ENCODE measurements at places on chromosomes 16 and 17.

DNA sequence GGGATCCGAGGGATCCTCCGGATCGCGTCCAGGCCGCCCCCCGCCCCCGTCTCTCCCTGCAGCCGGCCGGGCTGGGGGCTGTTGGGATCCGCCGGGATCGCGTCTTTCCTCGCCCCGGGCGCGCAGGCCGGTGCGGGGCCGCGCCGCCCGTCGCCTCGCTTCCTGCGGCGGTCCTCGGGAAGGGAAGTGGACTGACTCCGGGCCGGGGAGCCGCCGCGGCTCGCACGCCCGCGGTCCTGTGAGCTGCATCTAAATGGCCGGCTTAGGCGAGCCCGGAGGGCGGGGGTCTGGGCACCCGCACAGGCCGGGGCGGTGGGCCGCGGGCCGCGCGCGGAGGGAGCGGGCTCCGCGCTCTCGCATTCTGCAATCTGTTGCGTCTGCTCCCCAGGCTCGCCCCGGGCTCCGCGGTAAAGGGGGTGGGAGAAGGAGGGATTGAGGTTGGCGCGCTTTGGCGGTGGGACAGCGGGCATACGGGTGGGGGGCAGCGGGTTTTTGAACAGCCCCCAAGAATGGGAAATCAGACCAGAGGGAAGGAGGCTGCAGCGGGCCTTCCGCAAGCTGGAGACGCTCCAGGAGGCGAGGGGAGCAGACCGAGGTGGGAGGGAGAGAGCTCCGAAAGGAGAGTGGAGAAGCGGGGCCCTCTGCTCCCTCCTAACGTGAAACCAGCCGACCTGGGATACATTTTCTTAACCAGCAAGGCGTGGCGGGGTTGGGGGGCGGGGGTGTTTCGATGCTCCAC lies 2.2 kb downstream of the TMEM132E start:
- DNase-seq: no peak

GRCh38 chr16:56995136-56995805 lies 5.9 kb downstream of the NLRC5 start:
- no peak for DNase-seq

DNA sequence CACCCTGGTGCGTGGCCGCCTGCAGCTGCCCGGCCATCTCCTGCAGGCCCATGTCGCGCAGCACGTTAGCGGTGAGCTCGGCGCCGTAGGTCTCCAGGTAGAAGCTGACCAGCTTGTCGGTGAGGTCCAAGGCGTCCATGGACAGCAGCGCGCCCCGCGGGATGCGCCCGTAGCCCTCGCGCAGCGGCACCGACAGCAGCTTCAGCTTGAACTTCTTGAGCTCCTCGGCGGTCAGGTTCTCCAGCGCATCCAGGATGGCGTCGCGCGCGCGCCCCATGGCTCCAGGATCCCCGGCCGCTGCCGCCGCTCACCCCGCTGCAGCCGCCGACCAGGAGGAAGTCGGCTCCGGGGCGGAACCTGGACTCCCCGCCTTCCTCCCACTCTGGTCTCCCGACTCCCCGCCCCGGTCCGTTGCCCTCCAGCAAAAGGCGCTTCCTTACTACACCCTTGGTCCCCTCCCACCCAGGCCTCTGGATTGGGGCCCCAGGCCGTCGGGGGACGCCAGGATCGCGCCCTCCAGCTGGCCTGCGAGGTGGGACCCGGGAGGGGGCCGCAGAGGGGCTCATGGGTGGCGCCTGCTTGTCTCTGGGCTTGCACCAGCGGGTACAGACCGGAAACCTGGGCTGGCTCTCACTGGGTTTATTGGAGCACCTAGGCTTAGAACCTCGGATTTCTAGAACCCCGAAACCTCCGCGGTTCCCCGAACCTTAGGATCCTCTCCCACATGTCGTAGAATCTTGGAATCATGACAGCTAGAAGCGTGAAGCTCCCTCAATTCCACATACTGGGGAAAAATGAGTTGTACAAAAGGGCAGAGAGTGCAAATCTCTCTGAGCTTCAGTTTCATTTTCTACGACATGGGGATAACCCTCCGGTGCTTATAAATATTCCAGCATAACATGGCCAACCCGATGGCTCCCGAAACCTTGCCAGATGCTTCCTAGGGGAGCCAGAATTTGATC lies at the start of gene PYCARD:
PYCARD (minus strand) TSS at position 347 of the 962 bp plus-strand sequence; CDS start at position 277, 70 bp downstream.
- DNase-seq: peak; percentile 71

- DNase-seq: no peak
Observed at GRCh38 chr17:40101367-40102210, 1.2 kb upstream of the NR1D1 start.

DNA sequence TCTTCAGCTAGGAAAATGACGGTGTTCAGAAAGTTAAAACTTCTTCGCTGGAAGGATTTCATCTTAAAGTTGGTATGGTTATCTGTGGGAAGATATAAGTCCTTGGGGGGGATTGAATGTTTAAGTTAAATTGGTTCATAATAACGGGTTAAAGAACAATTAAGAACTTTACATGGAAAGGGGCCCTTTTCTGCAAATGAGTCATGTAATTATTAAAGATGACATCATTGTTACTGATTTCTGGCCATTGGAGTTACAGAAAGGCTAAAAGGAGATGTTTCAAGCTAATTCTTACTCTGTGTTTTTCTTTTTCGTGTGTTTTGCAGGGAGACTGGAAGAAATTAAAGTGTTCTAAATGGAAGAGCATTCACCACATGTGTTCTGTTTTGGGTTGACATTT lies 20.6 kb upstream of the ABCA3 start:
- no peak for DNase-seq

GRCh38 chr17:43431714-43432523 lies 33.1 kb downstream of the ARL4D start:
- no peak for DNase-seq

DNA sequence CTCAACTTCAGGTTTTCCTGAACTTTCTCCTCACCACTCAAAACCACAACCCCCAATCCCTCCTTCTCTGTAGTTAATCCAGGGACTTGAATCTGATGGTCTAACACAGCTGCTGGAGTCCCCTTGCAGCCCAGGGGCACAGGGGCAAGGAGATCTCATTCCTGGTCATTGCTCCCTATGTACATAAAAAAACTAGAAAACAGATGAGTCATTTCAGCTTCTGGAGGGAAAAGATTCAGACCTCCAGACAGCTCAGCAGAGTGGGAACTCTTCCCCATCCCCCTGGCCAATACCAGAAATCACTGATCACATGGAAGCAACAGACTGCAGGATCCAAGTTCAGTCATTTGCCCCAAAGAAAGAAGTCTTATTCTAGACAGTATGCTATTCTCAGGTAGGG lies 62.1 kb downstream of the DYNLRB2 start:
- no peak for DNase-seq

DNA sequence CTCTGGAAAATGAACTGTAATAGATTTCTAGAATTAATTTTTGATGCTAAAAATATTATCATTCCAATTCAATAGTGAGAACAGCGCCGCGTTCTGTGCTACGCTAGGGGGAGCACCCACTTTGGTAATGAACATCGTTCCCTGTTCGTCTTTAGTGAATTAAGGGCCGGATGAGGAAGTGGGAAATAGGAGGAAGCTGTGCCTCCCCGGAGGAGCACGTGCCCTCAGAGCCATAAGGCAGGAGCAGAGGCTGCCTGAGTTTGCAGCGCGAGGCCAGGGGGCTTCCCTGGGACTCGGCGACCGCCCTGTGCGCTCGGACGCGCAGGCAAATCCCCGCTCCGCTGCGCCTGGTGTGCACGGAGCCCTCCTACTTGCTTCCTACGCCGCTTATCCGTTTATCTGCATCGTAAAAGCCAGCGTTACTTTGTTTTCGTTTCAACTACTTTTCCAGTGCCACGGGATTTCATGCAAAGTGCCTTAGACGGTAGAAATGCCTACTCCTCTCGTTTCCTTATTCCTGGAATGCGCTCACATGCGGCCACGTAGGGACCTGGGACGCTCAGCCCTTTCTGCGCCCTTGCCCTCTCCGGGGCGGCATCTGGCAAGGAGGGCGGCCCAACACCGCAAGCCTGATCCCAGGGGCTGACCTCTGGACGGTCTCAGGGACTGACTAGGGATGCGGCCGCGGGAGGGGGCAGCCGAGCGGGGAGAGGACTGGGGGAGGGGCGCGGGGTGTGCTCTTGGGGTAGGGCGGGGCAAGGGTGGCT lies 76.4 kb downstream of the KCNJ12 start:
- DNase-seq: peak; percentile 70

GRCh38 chr17:5922476-5922875 lies 147.7 kb upstream of the WSCD1 start:
- no peak for DNase-seq

DNA sequence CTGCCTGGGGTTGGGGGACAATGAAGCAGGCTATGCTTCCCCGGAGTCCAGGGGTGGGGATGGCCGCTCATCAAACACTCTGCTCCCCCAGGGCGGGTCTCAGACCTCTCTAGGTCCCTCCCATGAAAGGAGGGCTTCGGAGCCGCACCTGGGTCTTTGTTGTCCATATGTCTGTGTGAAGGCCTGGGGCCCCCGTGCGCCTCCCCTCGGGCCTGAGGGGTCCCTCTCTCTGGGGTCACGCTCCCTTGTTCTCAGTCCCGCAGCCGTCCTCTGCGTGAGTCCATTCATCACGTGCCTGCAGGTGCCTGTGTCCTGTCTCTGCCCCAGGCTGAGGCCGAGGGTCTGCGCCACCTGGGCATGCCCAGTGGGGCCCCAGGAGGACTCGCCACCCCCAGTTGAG lies 15.6 kb downstream of the BAHCC1 start:
- no peak for DNase-seq

DNA sequence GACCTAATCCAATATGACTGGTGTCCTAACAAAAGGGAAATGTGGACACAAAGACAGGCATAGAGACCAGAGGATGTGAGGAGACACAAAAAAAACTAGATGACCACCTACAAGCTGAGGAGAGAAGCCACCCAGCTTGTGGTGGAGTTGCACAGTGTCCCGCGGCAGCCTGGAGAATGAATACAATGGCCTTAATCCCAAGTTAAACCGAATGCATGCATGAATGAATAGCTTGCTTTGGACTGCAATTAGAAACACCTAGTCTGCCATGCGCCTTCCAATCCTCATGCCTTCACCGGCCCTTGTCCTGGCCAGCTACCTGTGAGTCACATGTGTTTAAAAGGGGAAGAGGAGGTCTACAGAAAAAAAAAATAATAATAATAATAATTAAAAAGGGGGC lies 72.0 kb downstream of the CNGB1 start:
- DNase-seq: no peak

GRCh38 chr16:67244387-67245185 lies 2.7 kb downstream of the FHOD1 start:
- DNase-seq: peak; percentile 96

DNA sequence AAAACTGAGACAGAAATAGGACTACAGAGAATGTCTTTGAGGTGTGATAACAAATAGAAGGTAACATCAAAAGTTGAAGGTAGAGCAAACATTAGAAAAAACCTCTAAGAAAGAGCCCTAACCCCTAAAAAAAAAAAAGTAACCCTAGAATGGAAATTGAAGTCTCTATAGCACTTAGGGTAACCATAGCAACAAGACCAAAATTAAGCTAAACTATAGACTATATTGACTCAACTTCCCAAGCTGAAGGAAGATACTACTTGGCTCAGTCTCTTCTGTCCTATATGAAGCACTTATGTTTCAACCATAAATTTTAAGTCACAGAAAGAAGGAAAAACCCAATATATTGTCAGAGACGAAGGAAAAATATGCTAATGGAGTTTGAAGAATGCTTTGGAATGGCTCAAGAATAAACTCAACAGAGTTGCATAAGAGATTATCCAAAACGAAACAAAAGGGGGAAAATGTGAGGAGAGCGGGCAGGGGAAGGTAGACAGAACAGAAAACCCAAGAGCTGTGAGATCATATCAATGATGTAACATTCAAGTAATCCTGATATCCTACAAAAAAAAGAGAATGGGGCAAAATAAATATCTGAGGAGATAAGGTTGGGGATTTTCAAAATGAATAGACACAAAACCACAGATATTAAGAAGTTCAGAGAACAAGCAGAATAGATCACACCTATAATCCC lies 88.4 kb downstream of the USP32 start:
- peak; percentile 47 for DNase-seq

GRCh38 chr17:2060681-2061440 lies 6.0 kb downstream of the HIC1 start:
- no peak for DNase-seq

DNA sequence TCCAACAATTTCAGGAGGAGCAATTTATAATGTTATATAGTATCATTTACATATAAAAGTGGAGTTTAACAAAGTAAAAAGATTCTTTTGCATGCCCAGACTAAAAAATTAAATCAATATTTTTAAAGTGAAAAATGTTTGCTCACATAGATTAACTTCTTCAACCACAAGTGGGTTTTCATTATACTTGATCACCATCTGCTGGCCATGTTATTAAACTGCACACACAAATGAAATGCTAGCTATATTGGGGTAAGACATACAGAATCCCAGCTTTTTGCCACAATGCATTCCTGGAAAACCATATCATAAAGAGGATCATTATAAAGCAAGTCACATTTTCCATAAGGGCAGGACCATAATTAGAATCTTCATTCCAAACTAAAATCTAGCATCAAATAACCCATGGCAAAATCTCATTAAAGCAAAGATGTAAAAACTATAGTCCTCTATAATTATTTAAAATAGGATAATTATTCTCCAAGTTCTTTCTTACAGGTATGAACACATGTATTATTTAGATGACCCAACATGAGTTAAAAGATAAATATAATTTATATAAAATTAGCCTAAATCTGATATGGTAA lies 26.3 kb downstream of the CEP112 start:
- peak; percentile 77 for DNase-seq

- DNase-seq: peak; percentile 61
Observed at GRCh38 chr17:72411124-72411563, 290.3 kb downstream of the SOX9 start.

GRCh38 chr16:67533024-67533560 lies 4.5 kb downstream of the RIPOR1 start:
- peak; percentile 39 for DNase-seq

DNA sequence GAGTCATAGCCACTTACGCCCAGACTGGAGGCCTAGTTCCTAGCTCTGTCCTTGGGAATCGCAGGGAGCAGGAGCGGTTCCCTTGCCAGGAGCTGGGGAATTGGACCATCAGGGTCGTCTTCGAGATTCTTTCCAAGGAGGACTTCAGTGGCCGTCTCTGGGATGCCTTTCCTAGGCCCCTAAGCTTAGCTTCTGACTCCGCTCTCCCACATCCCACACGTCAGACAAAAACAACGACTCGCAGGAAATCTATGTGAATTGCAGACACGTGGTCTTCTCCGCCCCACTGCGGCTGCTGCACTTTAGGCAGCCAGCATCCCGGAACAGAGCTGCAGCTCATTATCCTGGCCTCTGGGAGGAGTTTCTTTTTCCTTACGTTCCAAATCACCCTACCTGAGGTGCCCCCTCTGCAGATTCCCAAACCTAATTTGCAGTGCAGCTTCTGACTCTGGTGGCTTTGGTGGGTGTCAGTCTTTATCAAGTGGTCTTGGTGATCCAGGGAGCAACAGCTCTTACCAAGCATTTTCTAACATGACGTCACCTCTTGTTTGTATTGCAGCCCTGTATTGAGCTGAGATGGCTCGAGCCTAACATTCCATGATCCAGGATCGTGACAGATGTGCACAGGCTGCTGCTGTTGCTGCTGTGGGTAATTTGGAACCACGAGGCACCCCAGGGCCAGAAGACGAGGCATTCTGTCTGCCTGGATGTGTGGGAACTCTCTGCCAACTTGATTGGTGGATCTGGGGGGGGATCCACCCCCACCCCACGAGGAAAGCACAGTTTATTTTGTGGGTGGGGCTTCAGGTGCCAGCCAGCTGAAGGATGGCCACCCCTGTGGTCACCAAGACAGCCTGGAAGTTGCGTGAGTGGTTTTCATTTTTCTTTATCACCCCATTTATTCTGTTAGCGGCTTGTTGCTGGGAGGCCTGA lies 1.1 kb downstream of the KATNB1 start:
- DNase-seq: peak; percentile 56

GRCh38 chr17:55347341-55347740 lies 74.3 kb downstream of the MMD start:
- no peak for DNase-seq

GRCh38 chr16:84087001-84087400 lies 29.7 kb downstream of the MBTPS1 start:
- DNase-seq: no peak

Data from Karpas-422 (cell line).